ENCODE measurements at places on chromosomes 3 and 15.

DNA sequence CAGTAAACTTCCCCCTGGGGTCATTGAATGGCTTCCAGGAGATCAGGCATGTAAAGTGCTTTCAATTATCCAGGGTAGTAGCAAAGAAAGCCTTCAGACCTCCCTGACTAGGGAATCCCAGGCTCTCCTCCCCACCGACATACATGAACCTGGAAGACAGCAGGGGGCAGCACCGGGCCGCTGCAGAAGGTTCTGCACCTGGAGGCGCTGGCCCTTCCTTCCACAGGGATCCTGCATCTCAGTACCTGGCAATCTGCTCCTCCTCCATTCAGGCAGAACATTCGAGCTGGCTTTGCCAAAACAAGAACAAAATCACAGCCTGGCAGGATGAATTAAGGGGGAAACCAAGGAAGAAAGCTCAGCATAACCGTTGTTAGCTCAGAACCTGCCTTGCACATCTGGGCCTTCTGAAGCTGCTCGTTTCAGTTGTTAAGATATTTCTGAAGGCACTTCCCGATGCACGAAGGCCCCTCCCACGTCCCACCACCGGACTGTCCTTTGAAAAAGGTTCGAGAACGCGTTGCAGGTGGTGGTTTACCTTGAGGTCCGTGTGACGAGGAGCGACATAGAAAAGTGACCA is 237.7 kb downstream of the SLCO3A1 start:
- no peak for DNase-seq

- DNase-seq, result no peak
Observed at GRCh38 chr3:57009367-57009766, 51.1 kb upstream of the SPATA12 start.

DNA sequence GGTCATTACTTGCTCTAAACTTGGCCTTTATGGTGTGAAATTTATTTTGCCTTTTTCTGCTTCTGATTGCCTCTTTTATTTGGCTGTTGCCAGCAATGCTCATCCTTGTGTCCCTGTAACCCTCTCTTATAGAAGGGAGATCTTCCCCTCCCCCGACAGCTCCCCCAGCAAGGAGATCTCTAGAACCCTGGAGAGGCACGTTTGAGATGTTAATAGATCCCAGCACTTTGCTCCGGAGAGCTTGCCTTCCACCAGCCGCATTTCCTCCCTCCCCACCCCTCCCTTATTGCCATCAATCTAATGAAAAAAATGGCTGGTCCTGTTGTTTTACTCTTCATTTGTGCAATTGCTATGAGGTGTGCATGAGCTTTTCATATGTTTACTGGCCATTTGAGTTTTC is 18.2 kb downstream of the TRIM71 start:
- DNase-seq, result no peak

GRCh38 chr3:123457841-123458240 is 9.0 kb upstream of the ADCY5 start:
- DNase-seq, result no peak

DNA sequence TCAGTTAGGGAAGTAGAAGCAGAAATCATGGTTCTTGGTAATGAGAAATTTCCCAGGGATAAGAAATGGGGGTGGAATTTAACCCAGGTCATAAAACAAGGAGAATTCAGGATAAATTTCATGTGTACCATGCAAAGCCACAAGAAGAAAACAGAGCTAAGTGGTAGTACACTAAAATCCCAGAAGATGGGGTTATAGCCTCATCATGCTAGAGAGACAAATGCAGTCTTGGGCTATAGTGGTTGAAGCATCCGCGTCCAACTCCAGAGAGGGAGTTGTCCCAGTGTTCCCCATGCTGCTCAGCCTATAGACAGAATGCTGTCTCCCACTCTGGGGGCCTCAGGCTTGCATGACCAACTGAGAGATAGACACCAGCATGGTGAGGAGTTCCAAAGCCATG is 36.2 kb upstream of the CLRN1 start:
- DNase-seq, result no peak

DNA sequence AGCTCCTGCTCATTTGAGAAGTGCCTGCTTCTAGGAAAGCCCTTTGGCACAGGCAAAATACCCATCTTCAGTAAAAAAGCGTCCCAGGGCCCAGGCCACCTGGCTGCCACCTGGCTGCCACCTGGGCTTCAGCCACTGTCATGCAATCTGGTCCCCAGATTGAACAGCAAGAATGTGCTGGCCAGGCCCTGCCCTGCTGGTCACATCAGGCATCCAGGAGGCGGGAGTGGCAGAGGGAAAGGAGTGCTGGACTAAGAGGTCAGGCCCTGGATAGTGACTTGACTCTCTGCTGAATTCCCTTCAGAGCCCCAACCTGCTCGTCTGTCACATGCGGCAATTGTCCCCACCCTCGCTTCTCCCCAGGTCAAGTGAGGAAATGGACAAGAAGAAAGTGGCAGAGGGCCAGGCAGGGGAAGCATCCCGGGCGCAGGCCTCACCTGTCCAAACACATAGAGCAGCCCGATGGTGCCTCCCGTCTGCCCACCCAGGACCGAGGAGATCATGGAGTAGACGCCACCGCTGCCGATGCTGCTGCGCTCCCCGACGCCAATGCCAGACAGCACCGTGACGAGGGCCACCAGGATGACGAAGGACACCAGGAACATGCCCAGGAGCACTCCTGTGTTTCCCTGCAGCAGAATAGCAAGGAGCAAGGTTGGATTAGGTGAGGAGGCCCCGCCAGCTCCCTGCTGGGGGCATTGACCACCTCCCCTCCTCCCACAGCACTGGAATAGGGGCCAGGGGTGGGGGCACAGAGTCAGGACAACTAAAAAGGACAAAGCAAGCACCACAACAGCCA is 25.5 kb downstream of the SLC12A8 start:
- no peak for DNase-seq
